CD4-positive, alpha-beta T cell treated with Interleukin-6 for 4 hours (primary cell): ENCODE measurements at places on chromosomes 3 and 15.

DNA sequence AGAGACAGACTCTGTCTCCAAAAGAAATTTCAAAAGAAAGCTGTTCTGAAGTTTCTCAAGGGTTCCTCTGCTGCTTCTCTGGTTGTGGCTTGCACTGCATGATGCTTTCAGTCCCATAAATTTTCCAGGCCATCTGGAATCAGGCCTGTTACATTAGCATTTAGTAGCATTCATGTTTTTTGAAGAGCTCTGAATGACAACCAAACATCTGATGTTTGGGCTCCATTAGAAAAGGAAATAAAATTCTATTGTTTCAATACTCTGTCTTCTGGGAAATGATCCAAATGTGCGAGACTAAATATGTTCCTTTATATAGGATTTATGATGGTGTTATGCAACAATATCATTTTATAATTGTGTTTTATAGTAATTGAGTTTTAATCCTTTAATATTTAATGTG lies 455.8 kb downstream of the GABRG3 start:
- DNase-seq: no peak

DNA sequence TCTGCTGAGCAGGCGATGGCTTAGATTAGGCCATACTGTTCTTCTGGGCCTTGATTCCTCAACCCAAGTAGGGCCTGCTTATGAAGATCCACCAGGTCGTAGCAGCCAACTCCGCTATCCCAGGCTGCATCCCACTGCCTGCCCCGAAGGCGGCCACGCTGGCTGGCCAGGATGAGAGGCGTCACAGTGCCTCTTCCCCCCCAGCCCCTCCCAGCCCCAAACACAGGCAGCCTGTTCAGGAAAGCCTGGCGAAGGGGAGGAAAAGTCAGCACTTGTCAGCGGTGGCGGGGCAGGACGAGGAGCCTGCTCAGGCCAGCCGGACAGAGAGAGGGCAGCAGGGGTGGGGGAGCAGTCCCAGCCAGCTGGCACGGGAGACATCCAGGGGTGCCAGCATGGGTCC lies 11.2 kb downstream of the PTH1R start:
- no peak for DNase-seq

DNA sequence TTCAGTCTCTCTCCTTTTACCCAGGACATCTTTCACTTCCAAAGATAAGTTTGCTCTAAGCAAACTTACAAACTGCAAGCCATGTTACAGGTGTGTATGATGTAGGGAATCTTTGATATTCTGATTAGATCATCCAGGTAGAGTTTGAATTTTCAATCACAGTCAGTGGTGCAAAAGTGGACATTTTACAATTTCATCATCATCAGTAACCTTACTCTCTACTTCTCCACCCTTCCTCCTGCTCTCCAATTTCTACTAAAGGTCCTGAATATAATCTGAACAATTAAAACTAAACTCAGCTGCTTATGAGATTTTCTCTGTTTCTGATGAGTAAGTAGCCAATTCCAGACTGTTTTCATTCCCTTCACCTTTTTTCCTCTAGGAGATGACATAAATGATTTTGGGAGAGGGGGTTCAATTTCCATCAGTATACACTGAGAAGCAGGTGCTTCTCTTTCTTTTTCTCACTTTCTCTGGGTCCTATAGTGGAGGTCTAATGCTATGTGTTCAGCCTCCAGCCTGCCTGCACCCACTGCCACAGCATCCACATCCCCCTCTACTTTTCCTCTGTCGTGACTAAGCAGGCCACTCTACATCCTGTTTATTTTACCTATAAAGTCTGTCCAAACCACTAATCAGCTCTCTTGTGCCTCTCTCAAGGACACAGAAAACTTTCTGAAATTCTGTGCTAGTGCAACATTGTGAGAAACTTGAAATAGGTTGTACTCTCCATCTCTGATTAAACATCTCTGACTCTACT lies 27.6 kb downstream of the SUCNR1 start:
- DNase-seq: no peak

DNA sequence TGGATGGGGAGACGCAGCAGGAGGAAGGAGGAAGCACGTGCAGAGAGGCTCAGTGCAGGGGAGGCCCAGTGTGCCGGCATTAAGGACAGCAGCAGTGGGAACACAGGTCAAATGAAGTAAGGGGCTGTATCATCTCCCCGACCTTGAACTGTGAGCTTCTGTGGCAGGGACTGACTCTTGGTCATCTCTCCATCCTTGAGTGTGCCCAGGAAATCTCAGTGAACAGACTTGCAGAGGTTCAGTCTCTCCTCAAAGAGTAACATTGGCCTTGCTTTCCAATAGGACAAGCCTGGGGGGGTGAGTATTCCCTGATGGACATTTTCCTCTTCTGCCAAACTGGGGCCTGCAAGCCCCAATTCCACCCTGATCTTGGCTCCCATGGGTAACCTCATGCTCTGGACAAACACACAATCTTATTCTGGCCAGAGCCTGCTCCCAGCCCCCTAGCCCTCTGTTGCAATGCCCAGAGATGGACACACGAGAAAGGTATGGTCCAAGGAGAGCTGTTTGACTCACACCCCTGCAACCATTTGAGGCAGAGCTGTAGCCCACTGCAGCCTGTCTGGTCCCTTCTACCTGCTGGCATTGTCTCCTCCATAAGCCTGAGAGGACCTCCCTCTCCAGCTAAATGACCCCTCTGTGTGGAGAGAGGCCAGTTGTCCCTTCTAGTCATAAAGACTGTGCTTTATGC lies 50.9 kb downstream of the TLE3 start:
- no peak for DNase-seq

DNA sequence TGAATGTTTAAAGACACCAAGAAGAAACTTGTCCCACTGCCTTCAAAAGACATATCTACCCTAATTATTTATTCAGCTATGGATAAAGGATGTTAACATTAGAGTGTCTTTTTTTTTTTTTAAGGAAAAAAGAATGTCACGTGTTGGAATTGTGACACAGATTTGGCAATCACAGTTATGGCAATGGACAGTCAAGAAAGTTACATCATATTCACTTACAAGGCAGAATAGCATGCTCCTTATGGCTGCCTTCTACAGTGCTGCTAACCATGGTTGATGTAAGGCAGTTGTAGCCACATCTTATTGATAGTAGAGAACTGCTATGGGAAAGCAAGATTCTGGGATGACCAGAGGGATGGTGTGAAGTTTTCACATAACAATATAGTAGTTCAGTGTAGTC lies 128.8 kb upstream of the ZBTB20 start:
- no peak for DNase-seq

GRCh38 chr3:111819927-111820326 lies 39.1 kb upstream of the PHLDB2 start:
- DNase-seq: no peak

DNA sequence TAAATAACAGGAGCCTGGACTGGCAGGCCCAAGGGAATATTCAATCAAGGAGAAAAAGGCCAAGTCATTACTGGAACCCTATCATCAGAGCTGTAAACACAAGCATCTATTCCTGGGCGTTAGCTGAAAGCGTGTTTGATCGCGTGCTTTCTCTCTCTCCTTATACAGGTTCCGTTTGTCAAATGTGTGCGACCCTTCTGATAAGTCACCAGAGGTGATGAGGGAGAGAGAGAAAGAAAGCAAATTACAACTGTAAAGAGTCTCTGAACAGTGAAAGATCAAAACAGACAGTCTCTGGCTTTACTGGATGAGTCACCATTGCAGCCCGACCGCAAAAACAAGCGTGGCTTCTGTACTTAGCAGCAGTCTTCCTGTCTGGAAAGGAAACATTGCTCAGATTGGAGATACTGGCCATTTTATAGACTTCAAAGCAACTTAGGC lies 39.5 kb upstream of the TPRG1 start:
- DNase-seq: peak; percentile 83

- DNase-seq: no peak
Measured at GRCh38 chr3:53703630-53704362, 142.4 kb downstream of the CHDH start.

DNA sequence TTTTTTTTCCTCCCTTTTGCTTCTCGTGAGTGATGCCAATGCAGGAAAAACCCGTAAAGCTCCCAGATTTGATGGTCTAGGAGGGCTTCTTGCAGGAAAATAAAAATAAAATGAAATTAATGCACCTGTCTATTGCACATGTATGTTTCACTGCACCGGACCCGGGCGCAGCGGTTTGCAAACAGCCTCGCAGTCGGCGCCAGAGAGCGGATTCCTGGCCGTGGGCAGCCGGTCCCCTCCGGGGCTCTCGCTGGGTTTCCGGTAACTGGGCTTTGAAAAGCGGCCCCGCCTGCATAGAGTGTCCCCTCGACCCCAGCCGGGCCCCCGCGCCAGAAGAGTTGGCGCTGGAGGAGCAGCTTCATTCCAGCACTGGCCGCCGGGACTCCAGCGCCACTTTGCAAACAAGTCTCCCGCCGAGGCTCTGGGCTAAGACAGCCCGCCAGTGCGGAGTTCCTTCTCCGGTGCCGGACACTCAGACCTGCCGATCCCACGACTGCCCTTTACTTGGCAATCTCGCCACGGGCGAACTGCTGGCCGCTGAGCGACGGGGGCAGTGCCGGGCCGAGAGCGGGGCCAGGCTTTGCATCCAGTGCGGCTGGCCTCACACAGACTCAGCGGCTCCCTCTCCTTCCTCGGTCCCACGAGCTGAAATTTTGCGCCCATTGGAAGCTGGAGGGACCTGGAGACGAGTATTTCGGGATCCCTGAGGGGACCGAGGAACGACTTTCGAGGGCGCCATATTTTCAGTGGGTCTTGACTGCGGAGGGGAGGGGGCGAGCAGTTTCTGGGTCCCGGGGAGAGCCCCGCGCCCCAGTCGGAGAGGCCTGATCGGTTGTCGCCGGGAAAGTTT lies 225.9 kb upstream of the C2CD4B start:
- DNase-seq: peak; percentile 31

DNA sequence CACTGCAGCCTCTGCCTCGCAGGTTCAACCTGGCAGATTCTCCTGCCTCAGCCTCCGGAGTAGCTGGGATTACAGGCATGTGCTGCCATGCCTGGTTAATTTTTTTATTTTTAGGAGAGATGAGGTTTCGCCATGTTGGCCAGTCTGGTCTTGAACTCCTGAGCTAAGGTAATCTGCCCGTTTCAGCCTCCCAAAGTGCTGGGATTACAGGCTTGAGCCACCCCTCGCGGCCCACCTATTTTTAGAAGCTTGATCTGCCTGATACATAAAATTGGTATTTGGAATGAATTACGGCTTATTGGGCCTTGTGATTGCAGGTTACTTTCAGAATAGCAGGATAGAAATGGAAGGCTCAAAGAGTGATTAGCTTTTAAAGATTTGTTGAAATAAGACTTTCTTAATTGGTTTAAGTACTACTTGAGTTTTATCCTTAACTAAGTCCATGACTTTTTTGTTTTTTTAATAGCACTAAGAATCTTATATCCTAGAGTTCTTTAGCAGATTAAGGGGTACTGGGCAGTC lies 25.0 kb downstream of the GMPS start:
- DNase-seq: no peak

GRCh38 chr15:75751891-75752290 lies 39.2 kb upstream of the CSPG4 start:
- no peak for DNase-seq

DNA sequence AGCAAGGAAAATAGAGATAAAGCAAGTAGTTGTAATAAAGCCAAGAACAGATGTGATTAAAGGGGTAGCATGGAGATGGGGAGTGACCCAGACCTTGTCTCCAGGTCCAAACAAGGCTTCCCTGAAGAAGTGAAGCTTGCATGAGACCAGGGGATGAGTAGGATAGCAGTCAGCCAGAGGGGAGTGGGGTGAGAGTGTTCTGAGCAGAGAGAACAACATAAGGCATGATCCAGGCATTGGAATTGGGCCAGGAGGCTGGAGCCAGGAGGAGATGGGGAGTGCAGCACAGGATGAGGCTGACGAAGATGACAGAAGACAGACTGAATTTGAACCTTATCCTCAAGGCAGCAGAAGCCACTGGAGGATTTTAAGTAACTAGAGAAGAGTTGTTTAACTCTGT lies 7.2 kb downstream of the TMOD2 start:
- DNase-seq: no peak

DNA sequence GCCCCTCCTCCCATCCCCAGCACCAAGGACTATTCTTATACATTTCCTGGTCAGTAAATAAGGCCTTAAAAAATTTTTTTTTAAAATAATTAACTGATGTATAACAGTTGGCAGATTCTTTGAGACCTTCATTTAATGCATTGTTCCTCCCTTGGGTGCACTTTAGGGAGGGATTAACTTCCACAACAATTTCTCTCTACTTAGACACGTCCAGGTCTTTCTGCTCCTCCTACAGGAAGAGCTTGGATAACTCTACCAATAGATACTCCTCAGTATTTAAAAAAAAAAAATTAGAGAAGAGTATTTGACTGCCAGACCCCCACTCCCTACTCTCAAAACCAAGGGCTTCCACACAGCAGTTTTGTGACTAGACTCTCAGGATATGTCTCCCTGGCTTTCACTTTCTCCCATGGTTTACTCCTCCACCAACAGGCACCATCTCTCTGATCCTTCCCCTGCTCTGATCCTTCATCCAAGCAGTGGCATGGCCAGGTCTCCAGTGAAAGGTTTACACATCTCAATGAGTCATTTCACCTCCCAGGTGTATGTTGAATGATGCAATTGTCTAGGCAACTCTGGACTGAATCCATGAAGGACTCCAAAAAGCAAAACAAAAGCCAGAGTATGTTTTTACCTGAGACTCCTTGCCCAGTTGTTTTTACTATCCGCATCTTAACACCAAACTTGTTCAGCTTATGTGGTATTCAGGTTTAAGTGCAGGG lies 7.4 kb downstream of the ZIC4 start:
- no peak for DNase-seq

DNA sequence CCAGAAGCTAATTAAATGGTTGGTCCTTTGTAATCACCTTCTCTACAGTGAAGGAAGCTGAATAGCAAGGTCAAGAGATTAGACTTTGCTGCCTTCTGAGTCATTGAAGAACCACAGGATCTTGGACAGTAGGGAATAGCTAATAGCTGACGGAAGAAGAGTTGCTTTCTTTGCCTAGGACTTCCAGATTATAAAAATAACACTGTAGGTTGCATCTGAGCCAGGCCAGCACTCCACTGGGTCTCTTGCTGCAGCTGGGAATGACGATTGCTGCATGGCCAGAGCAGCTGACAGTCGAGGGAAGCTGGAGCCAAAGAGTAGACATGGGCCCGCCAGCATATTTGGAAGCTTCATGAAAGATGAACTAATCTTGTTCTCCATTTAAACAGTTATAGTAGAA lies 81.5 kb upstream of the KCNMB2 start:
- DNase-seq: no peak

DNA sequence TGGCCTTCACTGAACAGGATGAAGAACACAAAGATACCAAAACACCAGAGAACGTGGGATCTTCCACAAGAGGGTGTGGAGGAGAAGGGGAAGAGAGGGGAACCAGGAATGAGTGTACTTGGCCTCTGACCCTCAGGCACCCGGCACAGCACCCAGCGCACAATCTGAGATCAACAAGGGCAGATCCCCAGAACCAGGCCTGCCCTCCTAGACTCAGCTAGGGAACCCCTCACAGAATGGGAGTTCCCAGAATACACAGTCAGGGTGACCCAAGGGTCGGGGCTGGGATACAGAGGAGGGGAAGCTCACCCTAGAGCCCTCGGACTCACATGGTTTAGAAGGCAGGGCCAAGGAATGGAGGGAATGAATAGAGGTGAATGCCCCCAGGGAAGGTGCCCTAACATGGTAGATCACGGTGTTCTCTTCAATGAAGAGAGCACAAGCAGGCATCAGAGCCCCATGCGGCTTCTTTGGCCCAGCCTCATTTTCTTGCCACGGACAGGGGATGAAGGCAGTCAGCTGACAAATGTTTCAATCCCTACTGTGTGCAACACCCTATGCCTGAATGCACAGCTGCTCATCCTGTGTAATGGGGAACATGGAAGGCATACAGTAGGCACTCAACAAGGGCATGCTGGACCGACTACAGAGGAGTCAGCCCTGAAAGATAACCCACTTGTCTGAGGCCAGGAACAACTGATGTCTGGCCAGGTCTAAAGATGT lies 13.1 kb downstream of the BMF start:
- DNase-seq: no peak

GRCh38 chr15:67564968-67565345 lies 22.5 kb downstream of the MAP2K5 start:
- DNase-seq: no peak
